ENCODE measurements at places on chromosomes 11 and 22.

- DNase-seq = no peak
Measured at GRCh38 chr22:48758881-48759875, 1068.5 kb downstream of the BRD1 start.

GRCh38 chr22:46578251-46578823, 40.9 kb upstream of the CELSR1 start:
- DNase-seq = peak; percentile 23

DNA sequence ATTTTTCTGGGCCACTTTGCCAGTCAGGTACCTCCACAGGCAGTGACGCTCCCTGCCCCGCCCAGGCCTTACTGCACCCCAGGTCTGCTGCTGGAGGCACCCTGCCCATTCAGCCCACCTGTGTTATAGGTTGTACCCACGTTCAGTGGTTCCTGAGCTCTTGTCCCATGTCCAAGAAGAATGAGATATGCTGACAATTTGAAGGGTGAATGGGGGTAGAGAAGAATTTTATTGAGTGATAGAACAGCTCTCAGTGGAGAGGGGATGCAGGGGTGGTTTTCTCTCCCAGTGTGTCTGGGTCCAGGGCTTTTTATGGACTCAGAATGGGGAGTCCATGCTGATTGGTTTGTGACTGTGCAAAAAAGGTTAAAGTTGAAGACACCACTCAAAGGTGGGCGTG, 149.7 kb downstream of the LDLRAD3 start:
- DNase-seq = no peak

DNA sequence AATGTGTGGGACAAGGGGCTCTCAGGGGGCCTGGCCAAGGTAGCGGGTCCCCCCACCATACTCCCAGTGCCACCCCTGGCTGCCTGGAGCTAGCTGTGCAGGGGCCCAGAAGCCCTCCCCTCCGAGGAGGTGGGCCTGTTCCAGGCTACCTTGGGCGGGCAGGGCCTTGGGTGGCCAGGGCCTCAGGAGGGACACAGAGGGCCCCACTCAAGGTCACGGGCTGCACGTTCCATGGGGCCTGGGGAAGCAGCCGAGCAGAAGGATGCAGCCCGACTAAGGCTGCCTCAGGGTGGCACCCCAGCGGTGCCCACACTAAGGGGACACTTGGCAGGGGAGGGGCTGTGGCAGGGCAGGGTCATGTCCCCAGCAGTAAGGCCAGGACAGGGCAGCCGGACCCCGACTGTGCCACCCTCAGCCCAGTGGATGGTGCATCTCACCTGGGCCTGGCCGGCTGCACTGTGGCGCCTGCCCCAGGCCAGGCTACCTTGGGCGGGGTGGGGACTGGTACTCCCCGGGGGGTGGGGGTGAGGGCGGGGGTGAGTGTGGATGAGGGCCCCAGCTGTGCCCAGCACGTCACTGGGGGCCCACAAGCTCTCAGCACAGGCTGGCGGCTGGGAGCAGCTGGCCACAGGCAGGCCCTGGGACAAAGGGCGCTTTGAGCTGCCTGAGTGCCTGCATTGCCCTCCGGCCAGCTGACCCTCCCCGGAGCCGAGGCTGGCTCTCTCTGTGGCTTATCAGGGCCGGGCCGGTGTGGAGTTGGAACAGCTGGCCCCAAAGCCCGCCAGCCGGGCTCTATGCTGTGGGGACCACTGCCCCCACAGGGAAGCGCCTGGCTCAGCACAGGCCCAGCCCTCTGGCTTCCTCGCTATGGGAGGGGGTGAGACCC, 117.1 kb downstream of the KCNQ1 start:
- no peak for DNase-seq

DNA sequence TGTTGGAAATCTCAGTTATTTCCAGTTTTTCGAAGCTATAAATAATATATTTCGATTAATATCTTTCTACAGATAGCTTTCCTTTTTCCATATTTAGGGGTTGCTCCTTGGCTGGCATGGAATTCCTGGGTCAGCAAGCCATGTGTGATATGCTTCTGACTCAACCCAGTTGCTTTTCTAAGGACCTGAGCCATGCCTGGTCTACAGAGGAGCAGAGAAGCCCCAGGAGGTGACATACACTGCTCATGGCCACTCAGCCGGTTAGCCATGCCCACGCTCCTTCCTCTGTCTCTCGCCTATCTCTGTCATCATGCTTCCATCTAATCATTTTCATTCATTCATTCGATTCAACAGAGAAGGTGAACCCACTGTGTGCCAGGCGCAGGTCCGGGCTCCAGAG, 23.2 kb upstream of the PDGFB start:
- no peak for DNase-seq

DNA sequence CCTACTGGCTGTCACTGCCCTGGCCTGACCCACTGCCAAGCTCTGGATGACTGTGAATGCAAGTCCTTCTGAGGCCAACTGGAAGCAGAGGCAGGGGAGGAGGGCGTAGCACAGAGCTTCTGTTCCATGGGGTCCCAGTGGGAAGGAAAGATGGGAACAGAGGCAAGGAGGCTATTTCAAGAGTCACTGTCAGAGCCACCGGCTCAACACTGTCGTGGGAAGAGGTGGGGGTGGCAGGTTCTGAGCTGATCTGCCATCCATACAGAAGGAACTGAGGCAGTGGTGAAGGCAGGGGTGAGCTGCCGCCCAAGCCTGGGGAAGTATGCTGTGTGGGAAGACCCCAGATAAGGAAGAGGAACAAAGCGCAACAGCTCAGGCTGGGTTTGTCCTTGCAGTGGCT, 54.7 kb downstream of the SGSM3 start:
- DNase-seq = no peak

- no peak for DNase-seq
Measured at GRCh38 chr11:106461839-106462545, 384.5 kb downstream of the AASDHPPT start.

DNA sequence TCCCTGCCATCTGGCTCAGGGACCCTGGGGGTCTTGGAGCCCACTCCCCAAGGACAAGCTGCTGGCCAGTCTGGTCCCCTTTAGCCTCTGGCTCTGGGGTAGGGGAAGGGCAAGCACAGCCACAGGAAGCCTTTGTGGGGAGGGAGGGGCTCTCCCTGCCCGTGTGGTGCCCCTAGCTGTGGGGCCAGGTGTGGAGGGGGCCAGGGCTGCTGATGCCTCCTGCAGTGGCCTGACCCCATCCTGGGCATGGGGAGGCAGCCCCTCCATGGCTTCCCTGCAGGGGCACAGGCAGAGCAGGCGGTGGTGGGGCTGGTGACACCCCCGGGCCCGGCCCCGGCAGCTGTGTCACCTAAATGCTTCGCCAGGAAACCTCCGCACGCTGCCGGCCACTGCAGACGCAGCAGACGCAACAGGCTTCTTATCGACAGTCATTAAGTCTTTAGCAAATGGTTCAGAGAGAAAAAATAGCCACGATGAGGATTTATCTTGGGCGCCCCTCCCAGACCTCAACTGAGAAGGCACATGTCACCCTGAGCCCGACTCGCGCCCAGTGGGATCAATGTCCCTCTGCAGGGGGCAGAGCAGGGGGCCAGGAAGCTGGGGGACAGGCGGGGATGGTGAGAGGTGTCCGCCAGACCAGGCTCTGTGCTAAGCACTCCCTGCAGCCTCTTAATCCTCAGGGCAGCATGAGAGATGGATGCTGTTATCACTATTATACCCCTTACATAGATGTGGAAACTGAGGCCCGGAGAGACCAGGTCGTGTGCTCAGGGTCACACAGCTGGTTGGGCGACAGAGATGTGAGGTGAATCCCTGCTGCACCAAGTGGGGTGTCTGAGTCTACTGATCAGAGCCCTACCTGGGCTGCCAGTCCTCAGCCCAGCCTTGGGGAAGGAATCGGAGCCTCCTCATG, 33.9 kb downstream of the FLRT1 start:
- DNase-seq = no peak

DNA sequence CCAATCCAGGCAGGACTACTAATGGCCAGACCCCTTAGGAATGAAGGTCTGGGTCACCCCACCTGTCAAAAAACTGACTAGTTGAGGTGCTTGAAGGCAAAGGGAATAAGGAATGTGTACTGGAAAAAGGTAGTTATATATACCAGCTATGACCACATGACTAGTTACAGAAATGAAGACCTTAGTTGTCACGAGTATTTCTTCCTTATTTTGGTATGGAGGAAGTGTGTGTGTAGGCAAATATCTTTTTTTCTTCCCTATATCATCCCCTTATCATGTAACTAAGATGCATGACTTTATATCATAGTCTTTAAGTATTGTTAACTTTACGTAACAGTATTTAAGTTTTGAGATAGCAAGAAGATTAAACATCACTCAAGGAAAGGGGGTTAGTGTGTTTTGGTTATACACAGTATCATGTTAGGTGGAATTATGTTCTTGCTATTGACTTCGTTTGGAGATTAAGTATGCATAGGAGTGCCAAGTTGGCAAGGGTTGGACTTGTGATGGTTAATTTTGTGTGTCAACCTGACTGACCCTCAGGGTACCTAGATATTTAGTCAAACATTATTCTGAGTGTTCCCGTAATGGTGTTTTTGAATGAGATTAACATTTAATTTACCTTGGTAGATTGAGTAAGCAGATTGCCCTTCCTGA, 38.2 kb upstream of the NARS2 start:
- no peak for DNase-seq

DNA sequence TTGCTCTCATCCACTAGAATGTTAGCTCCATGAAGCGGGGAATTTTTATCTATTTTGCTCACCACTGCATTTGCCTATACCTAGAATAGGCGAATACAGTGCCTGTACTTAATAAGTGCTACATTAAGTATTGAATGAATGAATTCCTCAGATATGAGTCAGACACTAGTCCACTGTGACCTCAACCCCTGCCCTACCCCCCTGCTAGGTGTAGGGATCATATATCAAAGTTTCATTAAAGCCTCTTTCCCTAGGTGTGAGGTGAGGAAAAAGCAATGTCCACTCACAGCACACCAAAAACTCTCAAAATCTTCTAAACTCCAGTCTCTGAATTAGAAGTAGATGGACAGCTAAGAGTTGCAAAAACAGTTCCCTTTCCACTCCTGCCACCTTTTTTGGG, 9.8 kb upstream of the PSMA1 start:
- DNase-seq = no peak

GRCh38 chr22:23119494-23120414, 22.0 kb downstream of the RSPH14 start:
- peak; percentile 50 for DNase-seq

DNA sequence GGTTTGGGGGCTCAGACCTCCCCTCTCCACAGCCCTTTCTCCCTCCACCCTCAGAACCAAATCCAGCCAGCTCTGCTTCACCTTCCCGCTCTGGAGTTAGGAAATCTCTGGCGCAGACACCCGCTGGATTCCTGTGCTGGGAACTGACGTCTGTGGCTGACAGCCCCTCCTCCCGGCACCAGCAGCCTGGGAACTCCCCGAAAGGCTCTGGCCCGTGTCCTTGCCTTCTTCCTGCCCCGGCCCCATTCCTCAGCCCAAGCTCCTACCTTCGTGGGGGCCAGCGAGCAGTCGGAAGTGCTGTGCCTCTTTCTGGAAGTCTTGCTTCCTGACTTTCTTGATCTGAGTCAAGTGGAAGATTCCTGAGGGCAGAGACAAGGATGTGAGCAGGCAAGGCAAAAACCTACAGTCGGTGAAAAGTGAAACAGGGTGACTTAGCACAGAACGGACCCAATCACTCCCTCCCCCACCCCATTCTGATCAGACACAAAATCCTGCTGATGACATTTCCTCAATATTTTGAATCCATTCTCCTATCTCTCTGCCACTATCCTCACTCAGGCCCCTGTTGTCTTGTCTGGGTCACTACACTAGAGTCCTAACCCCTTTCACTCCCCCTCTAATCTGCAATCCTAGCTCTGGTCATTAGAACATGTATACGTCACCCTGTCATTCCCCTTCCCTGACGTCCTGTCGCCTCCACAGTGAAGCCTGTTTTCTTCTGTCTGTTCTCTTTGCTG, 34.1 kb downstream of the CHRDL2 start:
- DNase-seq = no peak

- no peak for DNase-seq
Measured at GRCh38 chr11:6403539-6403938, 13.3 kb downstream of the SMPD1 start.

- DNase-seq = no peak
Measured at GRCh38 chr22:43995798-43996169, 28.3 kb upstream of the PARVB start.

- DNase-seq = peak; percentile 54
Measured at GRCh38 chr11:102306817-102307726, 10.2 kb upstream of the BIRC3 start.

DNA sequence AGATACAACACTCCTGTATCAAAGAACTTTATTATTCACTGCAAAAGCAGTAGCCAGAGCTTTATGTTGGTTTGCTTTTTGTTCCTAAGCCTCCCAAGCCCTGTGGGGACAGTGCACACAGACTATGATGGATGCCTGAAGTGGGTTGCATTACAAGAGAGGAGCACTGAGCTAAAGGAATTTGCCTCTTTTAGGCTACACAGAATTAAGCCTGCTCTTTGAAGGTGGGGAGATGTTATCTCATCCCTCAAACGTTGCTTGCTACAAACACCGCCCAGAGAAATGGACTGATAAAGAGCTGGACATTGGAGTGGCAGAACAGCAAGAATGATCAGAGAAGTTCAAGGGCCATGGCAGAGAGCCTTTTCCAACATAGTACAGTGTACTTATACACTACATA, 2.5 kb upstream of the POGLUT3 start:
- DNase-seq = no peak

- DNase-seq = no peak
Measured at GRCh38 chr11:117160826-117161225, 16.7 kb downstream of the PAFAH1B2 start.

GRCh38 chr11:29676993-29677392, 339.8 kb downstream of the KCNA4 start:
- DNase-seq = no peak

DNA sequence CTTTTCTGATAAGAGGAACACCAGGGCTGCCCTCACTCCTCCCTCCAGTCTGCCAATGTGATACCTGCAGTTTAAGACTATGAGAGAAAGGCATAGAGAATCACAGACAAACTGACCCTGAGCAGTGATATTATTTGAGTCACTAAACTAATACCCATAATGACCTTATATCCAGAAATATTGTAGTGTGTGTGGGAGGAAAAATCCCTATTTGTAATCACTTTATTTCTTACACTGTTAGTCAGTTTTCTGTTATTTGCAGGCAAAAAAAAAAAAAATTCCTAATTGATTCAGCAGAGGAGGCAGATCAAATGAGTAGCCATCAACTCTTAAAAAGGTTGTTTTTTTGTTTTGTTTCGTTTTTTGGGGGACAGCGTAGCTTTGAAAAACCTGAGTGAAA, 82.5 kb downstream of the MAML2 start:
- DNase-seq = no peak

DNA sequence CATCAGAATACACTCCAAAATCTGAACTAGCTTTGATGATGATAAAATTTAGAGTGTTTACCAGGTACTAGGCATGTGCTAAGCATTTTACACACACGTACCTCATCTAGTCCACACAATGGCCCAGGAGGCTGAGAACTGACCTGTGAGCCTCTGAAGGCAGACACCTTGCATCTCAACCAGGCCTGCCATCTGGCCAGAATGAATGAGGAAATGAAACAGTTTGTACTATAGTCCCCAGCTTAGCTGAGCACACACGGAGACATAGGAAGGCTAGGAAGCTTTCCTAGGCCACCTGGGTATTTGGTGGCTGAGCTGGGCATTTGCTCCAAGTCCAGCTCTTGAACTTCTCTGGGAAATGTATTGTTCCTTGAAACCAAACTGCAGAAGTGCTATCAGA, 6.9 kb upstream of the SHANK3 start:
- no peak for DNase-seq
